Fibroblast of skin of right biceps (primary cell): ENCODE measurements at places on chromosomes 1 and 21.

DNA sequence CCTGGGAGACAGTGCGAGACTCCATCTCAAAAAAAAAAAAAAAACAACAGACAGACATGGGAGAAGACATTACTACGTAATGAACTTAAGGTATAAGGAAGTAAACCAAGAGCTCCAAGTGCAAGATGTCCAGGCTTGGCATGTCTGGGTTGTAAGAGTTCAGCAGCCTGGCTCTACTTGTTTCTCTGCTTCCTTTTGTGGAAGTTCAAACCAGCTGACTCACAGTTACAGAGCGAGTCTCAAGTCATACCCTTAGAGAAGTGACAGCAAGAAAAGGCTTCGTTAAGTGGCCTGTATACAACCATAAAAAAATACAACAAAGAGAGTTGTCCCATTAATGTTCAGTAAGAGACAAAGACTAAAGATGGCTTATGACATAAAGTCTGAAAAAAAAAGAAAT, 1.3 kb downstream of the RIT1 start:
- DNase-seq, result peak; percentile 25

DNA sequence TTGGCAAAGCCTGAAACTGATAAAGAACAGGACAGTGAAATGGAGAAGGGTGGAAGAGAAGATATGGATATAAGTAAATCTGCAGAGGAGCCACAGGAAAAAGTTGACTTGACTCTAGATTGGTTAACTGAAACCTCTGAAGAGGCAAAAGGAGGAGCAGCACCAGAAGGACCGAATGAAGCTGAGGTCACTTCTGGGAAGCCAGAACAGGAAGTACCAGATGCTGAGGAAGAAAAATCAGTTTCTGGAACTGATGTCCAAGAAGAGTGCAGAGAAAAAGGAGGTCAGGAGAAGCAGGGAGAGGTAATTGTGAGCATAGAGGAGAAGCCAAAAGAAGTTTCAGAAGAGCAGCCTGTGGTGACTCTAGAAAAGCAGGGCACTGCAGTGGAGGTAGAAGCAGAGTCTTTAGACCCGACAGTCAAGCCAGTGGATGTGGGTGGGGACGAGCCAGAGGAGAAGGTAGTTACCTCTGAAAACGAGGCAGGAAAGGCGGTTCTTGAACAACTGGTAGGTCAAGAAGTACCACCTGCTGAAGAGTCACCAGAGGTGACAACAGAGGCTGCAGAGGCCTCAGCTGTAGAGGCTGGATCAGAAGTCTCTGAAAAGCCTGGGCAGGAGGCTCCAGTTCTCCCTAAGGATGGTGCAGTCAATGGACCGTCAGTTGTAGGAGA, 16.3 kb downstream of the CCDC17 start:
- DNase-seq, result no peak

- DNase-seq, result no peak
Observed at GRCh38 chr1:111511370-111511769, 7.9 kb upstream of the ADORA3 start.

DNA sequence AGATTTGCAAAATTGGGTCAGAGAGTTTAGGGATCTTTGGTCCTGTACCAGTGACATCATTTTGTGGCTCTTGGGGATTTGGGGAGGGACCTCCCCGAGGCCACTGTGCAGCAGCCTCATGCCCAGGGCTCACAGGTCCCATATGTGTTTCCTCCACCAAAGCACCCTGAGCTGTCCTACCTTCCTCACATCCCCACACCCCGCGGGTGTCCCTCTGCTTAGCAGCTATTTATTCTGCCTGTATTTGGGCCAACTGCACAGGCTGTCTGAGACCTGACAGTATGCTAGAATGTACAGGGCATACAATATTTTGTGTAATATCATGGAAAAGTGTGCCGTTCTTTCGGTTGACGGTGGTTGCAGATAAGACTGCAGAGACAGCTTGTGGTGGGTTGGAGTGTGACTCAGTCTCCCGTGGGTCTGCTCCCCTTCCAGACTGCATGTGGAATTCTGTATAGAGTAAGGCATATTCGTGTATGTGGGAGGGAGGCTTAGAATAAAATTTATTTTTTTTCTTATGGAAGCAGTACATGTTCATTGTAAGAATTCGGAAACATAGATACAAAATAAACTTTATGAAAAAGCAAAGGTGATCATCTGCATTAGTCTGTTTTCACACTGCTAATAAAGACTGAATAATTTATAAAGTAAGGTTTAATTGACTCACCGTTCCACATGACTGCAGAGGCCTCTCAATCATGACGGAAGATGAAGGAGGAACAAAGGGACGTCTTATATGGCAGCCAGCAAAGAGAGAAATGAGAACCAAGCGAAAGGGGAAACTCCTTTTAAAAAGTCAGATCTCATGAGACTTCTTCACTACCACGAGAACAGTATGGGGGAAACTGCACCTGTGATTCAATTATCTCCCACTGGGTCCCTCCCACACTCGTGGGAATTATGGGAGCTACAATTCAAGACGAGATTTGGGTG, 84.4 kb downstream of the ADARB1 start:
- no peak for DNase-seq

- no peak for DNase-seq
Observed at GRCh38 chr1:210362526-210362925, 33.8 kb downstream of the HHAT start.

- DNase-seq, result peak; percentile 21
Observed at GRCh38 chr1:107664982-107665925, 299.7 kb downstream of the VAV3 start.

- no peak for DNase-seq
Observed at GRCh38 chr1:155192346-155193274, 15.1 kb downstream of the THBS3 start.

DNA sequence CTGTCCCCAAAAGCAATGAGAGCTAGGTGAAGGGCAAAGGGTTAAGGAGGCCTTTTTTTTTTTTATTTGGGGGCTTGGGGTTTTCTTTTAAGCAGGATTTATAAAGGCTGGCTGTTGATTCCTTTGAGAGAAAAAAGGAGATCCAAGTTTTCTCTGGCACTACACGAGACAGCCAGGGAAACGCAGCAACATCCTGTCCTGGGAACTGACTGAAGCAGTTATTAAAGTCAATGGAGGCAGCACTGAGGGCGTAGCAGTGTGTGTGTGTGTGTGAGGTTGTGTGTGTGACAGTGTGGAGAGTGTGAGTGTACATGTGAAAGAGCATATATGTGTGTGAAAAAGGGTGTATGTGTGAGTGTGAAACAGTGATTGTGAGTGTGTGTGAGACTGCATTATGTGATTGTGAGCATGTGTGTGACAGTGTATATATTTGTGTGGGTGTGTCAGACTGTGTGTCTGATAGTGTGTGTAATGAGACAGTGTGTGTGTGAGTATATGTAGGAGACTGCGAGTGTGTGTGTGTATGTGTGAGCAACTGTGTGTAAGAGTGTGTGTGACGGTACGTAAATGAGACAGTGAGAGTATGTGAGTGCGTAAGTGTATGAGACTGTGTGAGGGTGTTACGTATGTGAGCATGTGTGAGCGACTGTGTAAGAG, 65.9 kb upstream of the TIAM1 start:
- no peak for DNase-seq

GRCh38 chr1:246139745-246140182, 367.3 kb downstream of the SMYD3 start:
- DNase-seq, result peak; percentile 94

- no peak for DNase-seq
Observed at GRCh38 chr1:58585166-58585565, 8.1 kb upstream of the TACSTD2 start.

- DNase-seq, result peak; percentile 48
Observed at GRCh38 chr1:93353286-93353685, 7.6 kb downstream of the DR1 start.

DNA sequence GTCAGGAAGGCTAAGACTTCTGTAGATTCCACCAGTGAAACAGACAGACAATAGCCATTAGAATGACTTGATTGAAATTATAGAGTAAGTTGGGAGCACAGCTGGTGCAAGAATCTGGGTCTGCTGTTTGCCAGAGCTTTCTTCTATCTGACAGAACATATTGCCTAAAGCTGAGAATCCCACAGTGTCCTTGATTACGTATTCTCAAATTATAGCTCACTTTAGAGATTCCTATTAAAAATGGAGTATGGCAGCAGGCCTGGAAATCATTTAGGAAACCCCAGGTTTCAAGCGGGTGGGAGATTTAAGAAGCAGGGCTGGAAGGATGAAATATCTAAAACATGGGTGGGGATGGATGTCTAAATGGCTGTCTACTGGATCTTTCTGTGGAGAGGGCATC, 639.7 kb upstream of the CXADR start:
- DNase-seq, result no peak

GRCh38 chr1:239811211-239811885, 280.3 kb upstream of the FMN2 start:
- peak; percentile 52 for DNase-seq

- no peak for DNase-seq
Observed at GRCh38 chr1:87132284-87132870, 196.3 kb upstream of the LMO4 start.

DNA sequence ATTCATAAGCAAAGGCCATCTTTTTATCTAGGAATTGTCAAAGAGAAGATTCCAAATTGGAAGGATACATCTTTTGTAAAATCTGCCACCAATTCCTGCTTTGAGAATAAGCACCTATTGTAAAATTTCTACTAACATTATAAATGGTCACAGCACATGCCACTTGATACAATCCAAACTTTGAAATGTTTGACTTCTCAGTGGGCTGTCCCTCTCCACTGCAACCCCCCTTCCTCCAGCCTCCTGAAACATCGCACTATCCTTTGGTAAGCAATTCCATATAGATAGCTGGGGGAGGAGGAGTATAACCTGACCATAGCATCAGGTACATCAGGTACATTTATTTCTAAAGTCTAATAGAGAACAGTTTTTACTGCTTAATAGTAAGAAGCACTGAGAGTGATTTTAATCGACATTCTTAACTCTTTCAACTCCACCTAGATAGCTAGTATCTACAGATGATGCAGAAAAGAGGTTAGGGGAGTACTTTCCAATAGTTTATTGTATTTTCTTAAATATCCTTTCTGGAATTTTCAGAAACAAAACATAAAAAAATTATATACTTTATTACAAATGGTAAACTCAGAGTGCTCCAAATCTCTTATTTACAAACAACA, 2.9 kb downstream of the JUN start:
- no peak for DNase-seq
